ENCODE measurements at places on chromosomes 16 and 17. TPM values are rescaled to one million over a fixed set of nuclear protein-coding genes. Genes with fewer than 3 reads are reported as not detected.
A peak's percentile ranks its signal among the peaks of the same experiment; 100 is the strongest.

Gene EXOC3L1
- 0.41 TPM for total RNA-seq

Gene GINS2
- total RNA-seq, result 12.0 TPM

Gene AURKB
- total RNA-seq, result 85.8 TPM

Gene OR4D1
- 0.05 TPM for total RNA-seq

Gene ABI3
- not detected for total RNA-seq

Gene KIF2B
- total RNA-seq, result not detected

Gene RARA
- total RNA-seq, result 55.6 TPM

GRCh38 chr16:75351183-75351582 is 82.1 kb downstream of the CFDP1 start:
- no peaks in the 10 kb centered on the region for H3K27me3 ChIP-seq
- peak; percentile 36 for DNase-seq
- H3K36me3 ChIP-seq, result no peaks in the 10 kb centered on the region
- H3K4me3 ChIP-seq, result no peak overlapping the region
- no peak overlapping the region for H3K27ac ChIP-seq
- H3K4me1 ChIP-seq, result no peaks in the 10 kb centered on the region

DNA sequence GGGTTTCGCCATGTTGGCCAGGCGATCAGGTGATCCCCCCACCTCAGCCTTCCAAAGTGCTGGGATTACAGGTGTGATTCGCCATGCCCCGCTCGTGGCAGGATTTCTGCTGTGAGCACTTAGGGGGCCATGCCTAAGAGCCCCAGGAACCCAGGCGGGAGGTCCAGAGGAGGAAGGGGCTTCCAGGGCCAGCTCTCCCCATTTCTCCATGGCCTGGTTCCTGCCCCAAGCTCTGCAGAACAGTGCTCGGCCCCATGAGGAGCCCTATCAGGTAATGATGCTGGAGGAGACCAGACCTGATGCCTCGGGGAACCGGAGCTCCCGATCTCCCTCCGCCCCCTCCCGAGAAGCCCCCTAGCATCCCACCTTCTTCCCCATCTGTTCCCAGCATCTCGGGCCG is 53.6 kb downstream of the RMI2 start:
- H3K27ac ChIP-seq, result no peak overlapping the region
- H3K4me1 ChIP-seq, result no peaks in the 10 kb centered on the region
- H3K36me3 ChIP-seq, result no peaks in the 10 kb centered on the region
- no peak for DNase-seq
- H3K4me3 ChIP-seq, result no peak overlapping the region

GRCh38 chr16:1367486-1368174 is 15.9 kb downstream of the GNPTG start:
- H3K36me3 ChIP-seq, result peaks cover 5% of the 10 kb centered on the region
- H3K4me3 ChIP-seq, result no peak overlapping the region
- H3K27me3 ChIP-seq, result no peaks in the 10 kb centered on the region

GRCh38 chr16:4392382-4393239 is 21.0 kb downstream of the VASN start:
- no peaks in the 10 kb centered on the region for H3K27me3 ChIP-seq
- H3K36me3 ChIP-seq, result no peaks in the 10 kb centered on the region
- peaks cover 19% of the 10 kb centered on the region for H3K4me1 ChIP-seq

- no peaks in the 10 kb centered on the region for H3K4me1 ChIP-seq
- H3K27me3 ChIP-seq, result no peaks in the 10 kb centered on the region
- H3K27ac ChIP-seq, result no peak overlapping the region
- H3K36me3 ChIP-seq, result peaks cover 3% of the 10 kb centered on the region
- no peak overlapping the region for H3K4me3 ChIP-seq
Measured at GRCh38 chr16:66717112-66717675, 20.7 kb upstream of the CMTM4 start.

GRCh38 chr17:71145486-71145885 is 975.3 kb upstream of the SOX9 start:
- H3K4me3 ChIP-seq, result no peak overlapping the region
- DNase-seq, result no peak
- H3K27me3 ChIP-seq, result no peaks in the 10 kb centered on the region
- H3K27ac ChIP-seq, result no peak overlapping the region
- H3K36me3 ChIP-seq, result no peaks in the 10 kb centered on the region
- H3K4me1 ChIP-seq, result no peaks in the 10 kb centered on the region

- no peak for DNase-seq
- H3K36me3 ChIP-seq, result no peaks in the 10 kb centered on the region
- H3K4me1 ChIP-seq, result no peaks in the 10 kb centered on the region
- H3K27ac ChIP-seq, result no peak overlapping the region
- no peak overlapping the region for H3K4me3 ChIP-seq
- peaks cover 22% of the 10 kb centered on the region for H3K27me3 ChIP-seq
Measured at GRCh38 chr17:27856676-27857432, 36.3 kb downstream of the LYRM9 start.

GRCh38 chr17:5211458-5211857 is 19.8 kb upstream of the ZNF594 start:
- H3K27ac ChIP-seq, result no peak overlapping the region
- H3K4me3 ChIP-seq, result no peak overlapping the region
- no peaks in the 10 kb centered on the region for H3K36me3 ChIP-seq
- no peaks in the 10 kb centered on the region for H3K27me3 ChIP-seq
- no peaks in the 10 kb centered on the region for H3K4me1 ChIP-seq
- no peak for DNase-seq

DNA sequence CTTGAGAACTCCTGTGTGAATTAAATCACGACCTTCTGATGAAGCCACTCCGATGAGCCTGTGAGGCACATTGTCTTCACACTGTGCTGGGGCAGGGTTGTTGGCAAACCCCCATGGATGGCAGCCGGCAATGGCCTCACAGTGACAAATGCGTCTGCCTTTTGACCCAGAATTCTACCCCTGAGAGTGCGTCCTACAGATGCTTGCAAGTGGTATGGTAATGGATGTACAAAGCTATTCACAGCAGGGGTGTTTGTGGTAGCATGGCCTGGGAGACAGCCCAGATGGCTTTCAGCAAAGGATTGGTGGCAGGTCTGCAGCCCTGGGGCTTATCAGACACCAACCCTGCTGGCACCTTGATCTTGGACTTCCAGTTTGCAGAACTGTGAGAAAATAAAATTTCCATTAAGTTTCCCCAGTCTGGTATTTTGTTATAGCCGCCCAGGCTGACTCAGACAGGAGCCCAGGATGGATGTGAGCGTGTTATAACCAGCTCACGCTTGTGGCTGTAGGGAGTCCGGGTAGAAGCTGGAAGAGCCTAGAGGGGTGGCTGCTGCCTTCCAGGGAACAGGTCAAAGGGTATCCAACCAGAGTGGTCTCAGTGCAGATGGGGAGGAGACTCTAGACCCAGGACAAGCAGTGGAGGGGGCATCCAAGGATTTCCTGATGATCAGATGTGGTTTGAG is 10.1 kb downstream of the AFMID start:
- no peak overlapping the region for H3K4me3 ChIP-seq
- no peaks in the 10 kb centered on the region for H3K27me3 ChIP-seq

GRCh38 chr16:58123896-58124600 is 5.1 kb downstream of the CFAP20 start:
- H3K4me1 ChIP-seq, result peaks cover 12% of the 10 kb centered on the region
- no peaks in the 10 kb centered on the region for H3K27me3 ChIP-seq
- H3K36me3 ChIP-seq, result no peaks in the 10 kb centered on the region
- H3K4me3 ChIP-seq, result no peak overlapping the region
- no peak for DNase-seq

GRCh38 chr17:64778240-64779097 is 116.4 kb upstream of the SMURF2 start:
- peaks cover 5% of the 10 kb centered on the region for H3K36me3 ChIP-seq
- H3K4me1 ChIP-seq, result no peaks in the 10 kb centered on the region
- no peak overlapping the region for H3K27ac ChIP-seq

- no peaks in the 10 kb centered on the region for H3K4me1 ChIP-seq
- no peak overlapping the region for H3K4me3 ChIP-seq
- DNase-seq, result no peak
- no peaks in the 10 kb centered on the region for H3K36me3 ChIP-seq
Measured at GRCh38 chr17:13044572-13045065, 26.8 kb upstream of the ELAC2 start.

DNA sequence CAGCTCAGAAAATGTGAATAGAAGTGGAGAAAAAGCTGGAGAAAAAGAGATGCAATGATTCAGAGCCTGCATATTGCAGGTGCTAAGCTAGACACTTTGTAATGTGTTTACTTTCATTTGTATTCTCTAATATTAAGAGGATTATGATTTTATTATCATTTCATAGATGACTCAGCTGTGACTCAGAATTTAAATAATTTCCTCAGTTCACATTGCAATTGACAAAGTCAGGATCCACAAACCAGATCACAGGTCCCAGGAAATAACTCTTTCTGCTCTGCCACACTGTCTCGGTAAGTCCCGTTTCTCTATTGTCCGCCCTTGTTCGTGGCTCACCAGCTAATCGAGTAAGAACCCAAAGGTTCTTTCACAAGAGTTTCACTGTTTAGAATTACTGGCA is 235.4 kb upstream of the MON1B start:
- no peaks in the 10 kb centered on the region for H3K36me3 ChIP-seq
- H3K27ac ChIP-seq, result no peak overlapping the region
- no peaks in the 10 kb centered on the region for H3K4me1 ChIP-seq
- H3K4me3 ChIP-seq, result no peak overlapping the region

GRCh38 chr17:56834380-56835263 is 671 bp downstream of the DGKE start:
- peak overlapping the region; percentile 77 for H3K27ac ChIP-seq
- DNase-seq, result no peak
- H3K27me3 ChIP-seq, result no peaks in the 10 kb centered on the region

GRCh38 chr17:32671896-32672295 is 185.1 kb downstream of the CDK5R1 start:
- H3K27ac ChIP-seq, result no peak overlapping the region
- no peak for DNase-seq
- no peak overlapping the region for H3K4me3 ChIP-seq
- H3K36me3 ChIP-seq, result no peaks in the 10 kb centered on the region
- peaks cover 6% of the 10 kb centered on the region for H3K27me3 ChIP-seq
- no peaks in the 10 kb centered on the region for H3K4me1 ChIP-seq

All from Panc1 (cell line).